ENCODE measurements at places on chromosomes 1 and 21.
A peak's percentile ranks its signal among the peaks of the same experiment; 100 is the strongest.

DNA sequence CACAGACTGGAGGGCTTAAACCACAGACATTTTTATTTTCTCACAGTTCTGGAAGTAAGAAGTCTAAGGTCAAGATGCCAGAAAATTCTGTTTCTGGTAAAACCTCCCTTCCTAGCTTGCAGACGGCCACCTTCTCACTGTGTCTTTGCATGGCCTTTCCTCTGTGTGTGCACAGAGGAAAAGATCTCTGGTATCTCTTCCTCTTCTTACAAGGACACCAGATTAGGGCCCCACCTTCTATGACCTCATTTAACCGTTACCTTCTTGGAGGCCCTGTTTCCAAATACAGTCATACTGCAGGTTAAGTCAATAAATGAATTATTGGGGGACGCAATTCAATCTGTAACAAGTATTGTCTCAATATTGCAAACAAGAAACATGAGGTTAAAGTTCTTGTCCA is 63.0 kb upstream of the PRDX6 start:
- no peak for DNase-seq

GRCh38 chr1:154925335-154926170 is 11.0 kb downstream of the PMVK start:
- no peak for DNase-seq

DNA sequence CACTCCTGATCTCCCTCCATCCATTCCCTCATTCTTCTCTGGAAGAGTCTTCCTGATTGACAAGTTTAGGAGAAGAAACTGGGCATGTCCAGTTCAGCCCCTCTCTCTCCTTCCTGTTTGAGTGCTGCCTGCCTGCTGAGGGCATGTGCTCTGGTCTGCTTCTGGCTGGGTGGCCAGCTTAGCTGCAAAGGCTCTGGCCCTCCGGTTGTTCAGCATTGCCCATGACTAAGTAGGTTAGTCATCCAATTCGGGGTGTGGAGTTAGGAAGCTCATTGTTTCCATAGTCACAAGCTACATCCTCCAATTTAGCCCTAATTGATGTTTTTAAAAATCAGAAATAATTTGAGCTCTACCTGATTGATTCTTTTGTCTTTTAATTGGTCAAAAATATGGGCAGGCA is 25.6 kb upstream of the PLA2G2E start:
- peak; percentile 82 for DNase-seq

DNA sequence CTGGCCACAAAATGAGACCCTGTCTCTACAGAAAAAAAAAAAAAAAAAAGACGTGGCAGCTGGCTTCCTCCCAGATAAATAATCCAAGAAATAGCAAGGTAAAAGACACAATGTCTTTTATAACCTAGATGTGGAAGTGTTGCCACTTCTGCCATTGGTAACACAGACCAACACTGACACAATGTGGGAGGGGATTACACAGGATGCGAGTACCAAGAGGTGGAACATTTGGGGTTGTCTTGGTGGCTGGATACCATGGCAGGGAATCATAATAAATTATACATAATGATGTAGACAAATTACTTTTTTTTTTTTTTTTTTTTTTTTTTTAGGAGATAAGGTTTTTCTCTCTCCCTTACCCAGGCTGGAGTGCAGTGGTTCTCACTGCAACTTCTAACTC is 6.0 kb upstream of the NEXN start:
- no peak for DNase-seq

GRCh38 chr1:233549917-233550316 is 64.0 kb upstream of the KCNK1 start:
- DNase-seq, result no peak

DNA sequence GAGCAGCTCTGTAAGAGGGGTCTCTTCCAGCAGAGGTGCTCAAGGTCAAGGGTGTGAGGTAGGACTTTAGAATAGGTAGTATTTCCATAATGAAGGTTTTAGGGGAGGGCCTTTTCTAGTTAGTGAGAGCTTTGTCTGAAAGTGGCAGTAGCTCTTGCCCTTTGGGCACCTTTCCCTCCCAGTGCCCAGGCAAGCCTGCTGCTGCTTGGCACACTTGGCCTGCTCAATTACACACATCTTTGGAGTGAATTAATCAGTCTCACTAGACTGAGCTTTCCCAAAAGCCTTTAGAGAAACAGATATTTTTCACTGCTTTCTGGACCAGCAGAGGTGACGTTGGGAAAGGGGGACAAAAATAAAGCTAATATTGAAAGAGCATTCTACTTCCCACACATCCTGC is 48.0 kb downstream of the MAB21L3 start:
- DNase-seq, result no peak

DNA sequence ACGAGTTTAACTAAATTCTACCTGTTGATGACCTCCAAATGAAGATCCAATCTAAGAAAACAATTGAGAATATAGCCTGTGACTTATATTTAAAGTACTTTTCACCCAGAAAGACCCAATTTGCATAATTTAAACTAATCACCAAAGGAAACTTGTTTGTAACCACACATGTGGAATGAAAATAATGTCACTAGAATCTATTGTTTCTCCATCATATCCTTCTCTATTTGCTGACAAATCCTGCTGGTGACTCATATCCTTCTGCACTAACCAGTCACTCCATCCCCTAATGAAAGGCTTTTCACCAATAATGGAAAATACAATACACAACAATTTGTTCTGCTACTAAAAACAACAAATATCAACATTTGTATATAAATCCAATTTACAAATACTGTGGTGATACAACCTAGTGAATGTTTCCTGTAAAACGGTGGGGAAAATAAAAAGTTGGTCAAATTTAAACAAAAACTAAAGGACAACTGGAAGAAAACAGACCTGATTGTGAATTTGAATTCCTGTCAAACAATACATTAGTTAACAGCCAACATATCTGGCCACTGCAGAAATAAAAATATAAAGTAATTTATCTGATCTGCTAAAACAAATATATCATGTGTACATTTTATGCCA is 6.5 kb downstream of the PTP4A2 start:
- DNase-seq, result peak; percentile 86

- DNase-seq, result no peak
These were observed 12.7 kb downstream of the CDCA8 start for GRCh38 chr1:37704966-37705365.

All from kidney capillary endothelial cell (primary cell).